CD4-positive, alpha-beta T cell treated with Interleukin-21 for 1 hour (primary cell): ENCODE measurements at places on chromosomes 11 and 22.

- no peak for DNase-seq
Observed at GRCh38 chr11:82995235-82995634, 76.5 kb downstream of the RAB30 start.

DNA sequence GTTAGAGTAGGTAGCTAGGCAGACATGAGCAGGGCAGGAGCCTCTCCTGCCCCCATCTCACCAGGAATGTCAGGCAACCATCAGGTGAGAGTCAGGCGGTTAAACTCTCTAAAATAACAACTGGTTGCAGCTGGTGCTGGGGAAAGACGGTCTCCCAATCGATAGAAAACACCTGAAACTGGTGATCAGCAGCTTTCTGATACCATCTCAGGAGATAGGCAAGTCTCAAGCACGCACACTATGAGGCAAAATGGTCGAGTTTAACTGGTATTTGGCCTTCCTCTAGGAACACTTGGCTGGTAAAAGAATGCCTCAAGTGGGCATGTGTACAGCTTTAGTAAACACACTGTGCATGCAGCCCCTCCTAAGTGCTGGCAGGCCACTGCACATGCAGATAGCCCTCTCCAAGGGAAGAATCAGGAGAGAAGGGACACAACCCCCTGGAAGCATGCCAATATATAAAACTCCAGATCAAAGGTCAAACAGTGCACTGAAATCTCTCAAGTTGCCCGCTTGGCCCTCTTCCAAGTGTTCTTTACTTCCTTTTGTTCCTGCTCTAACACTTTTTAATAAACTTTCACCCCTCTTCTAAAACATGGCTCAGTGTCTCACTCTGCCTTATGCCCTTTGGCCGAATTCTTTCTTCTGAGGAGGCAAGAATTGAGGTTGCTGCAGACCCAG is 88.7 kb downstream of the USP35 start:
- no peak for DNase-seq

DNA sequence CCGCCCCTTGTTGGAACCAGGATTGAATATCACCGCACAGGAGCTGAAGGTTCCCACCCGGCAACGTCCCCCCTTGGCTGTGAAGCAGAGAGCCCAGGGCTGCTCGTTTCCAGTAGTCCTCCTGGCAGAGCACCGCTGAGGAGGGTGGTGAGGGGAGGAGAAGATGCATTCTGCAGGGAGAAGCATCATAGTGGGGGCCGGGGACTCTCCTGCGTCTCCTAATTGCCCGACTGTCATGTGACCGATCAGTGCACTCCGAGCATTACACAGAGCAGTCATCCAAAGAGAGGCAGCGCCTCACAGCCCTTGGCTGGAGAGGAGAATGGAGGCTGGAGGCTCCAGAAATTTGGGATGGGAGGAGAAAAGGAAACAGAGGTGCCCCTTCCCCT is 85.0 kb upstream of the SEPTIN5 start:
- DNase-seq: no peak

GRCh38 chr11:130510407-130511006 is 62.1 kb downstream of the ADAMTS15 start:
- DNase-seq: no peak

- DNase-seq: no peak
Observed at GRCh38 chr22:23613193-23613972, 18.7 kb downstream of the DRICH1 start.

- no peak for DNase-seq
Observed at GRCh38 chr22:35315141-35315854, 15.6 kb downstream of the TOM1 start.

DNA sequence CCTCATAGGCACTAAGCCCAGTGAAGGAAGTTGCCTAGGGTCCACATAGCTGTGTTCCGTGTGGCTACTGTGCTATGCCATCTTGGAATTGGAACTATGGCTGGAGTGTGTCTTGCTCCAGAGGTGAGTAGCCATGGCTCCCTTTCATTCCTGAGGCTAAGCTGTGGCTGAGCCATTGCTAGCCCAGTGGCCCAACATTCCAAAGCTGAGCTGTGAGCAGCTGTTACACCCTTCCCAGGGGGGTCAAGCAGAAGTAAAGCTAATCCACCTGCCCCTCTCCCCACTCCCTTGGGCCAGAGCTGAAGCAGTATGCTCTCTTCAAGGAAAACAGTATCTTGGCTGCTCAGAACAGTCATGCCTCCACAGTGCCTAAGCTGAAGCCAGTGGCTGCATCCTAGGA is 51.1 kb downstream of the USP35 start:
- DNase-seq: no peak

GRCh38 chr11:73201888-73202780 is 15.9 kb upstream of the P2RY2 start:
- no peak for DNase-seq

DNA sequence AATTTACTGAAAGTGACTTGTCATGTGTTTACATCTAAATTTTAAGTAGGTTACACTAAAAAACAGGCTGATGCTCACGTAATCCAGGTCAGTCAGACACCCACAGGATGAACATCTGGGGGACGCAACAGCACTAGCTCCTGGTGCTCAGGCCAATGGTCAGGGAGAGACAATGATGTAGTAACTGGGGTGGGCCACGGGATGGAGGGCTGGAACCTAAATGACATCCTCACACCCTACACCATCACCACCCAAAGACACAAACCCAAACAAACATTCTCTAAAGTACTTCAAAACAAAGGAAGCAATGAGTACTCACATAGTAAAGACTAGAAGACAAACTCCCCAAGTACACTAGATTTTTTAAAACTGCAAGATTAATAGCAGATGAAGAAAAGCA is 53.5 kb upstream of the SLC25A1 start:
- no peak for DNase-seq

DNA sequence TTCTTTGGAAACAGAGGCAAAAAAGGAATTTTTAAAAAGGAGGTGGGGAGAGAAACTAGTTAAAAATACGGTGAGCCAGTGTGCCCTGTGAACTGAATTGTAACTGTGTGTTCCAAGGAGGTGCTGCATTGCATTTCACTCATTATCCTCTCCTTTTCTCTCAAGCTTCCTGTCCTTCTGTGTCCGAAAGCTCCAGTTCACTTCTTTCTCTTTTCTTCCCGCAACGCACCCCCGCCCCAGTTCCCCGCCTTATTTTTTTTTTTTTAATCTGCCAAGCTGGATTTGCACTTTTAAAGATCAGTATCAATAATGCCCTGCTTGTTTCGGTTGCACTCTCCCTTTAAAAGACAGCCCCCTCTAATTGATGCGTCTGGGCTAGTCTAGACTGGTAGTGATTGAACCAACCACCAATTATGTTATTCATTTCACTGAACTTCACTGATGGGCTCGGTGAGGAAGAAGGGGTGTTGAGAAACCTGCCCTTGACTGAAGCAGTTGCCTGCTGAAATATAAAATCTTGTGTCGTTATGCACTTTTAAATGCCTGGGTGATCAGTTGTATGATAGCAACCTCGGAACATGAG is 18.5 kb downstream of the BLID start:
- DNase-seq: no peak

- DNase-seq: no peak
Observed at GRCh38 chr11:64290352-64291261, 495 bp upstream of the KCNK4 start.

DNA sequence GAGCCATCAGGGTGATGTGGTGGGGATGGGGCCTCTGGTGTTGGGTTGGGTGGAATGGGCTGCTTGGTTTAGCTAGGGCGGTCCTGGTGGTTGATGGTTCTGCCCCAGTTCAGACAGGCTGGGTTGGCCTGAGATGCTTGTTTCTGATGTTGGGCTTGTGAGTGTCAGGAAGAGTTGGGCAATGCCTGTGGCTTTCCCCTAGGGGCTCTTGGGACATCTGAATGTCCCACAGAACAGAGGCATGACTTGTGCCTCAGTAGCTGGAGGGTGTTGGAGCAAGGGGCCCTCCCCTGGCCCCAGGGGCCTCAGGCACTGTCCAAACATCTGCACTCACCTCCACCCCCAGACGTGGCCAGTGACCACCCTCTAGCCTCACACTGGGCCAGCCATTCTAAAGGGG is 14.0 kb upstream of the CTSD start:
- DNase-seq: no peak

GRCh38 chr11:123304828-123305466 is 109.9 kb upstream of the CLMP start:
- DNase-seq: no peak

DNA sequence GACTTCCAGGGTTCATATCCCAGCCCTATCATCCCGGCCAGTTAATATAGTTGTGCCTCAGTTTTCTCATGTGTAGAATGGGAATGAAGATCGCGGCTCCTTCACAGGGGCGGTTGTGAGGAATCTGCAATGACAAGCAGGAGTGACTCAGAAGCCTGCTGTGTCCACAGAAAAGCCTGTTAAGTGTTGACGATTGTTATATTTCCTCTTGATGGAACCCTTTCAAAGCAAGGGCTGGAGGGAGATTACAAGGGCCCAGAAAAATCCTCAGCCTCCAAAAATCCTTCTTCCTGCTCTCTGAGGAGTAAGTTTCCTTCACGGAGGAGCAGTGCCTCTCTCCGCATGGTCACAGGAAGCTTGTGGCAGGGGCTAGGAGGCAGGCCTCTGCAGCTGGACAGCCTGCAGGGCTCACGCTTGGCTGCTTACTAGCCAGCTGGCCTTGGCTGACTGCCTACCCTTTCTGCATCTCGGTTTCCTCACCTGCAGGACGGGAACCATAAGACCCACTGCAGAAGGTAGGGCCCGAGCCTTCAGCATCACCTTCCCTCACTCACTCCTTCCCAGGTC is 63.4 kb downstream of the CACNG2 start:
- no peak for DNase-seq

- DNase-seq: no peak
Observed at GRCh38 chr11:111312076-111312475, 13.7 kb downstream of the POU2AF3 start.

- no peak for DNase-seq
Observed at GRCh38 chr22:19943082-19944026, 1.7 kb upstream of the TXNRD2 start.

- DNase-seq: no peak
Observed at GRCh38 chr22:22358686-22359085, 114.1 kb downstream of the VPREB1 start.

DNA sequence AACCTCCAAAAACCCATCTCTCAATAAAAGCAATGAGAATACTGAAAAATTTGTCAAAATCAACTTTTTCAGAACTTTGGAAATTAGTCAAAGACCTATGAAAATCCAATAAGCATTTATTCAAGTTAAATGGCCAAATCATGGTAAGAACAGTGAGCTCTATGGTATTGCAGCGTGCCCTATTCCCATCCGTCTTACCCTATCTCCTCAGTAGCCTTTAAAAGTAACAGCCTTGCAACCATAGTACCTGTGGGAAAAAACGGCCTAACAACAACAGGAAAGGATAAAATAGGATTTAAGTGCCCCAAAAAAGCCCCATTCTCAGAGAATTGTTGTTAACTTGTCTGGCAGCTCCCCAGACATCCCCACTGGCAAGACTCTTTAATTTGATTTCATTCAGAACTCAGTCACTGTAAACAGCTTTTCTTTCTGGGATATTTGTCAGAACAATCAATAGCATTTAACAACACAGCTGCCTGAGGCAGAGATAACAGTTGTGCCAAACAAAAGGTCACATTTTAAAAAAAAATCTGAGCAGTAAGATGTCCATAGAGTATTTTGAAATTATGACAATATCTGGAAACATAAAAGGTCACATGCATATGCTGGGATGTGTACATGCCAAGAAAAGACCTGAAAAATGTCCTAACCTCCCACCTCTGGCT is 18.8 kb upstream of the MS4A8 start:
- DNase-seq: no peak

DNA sequence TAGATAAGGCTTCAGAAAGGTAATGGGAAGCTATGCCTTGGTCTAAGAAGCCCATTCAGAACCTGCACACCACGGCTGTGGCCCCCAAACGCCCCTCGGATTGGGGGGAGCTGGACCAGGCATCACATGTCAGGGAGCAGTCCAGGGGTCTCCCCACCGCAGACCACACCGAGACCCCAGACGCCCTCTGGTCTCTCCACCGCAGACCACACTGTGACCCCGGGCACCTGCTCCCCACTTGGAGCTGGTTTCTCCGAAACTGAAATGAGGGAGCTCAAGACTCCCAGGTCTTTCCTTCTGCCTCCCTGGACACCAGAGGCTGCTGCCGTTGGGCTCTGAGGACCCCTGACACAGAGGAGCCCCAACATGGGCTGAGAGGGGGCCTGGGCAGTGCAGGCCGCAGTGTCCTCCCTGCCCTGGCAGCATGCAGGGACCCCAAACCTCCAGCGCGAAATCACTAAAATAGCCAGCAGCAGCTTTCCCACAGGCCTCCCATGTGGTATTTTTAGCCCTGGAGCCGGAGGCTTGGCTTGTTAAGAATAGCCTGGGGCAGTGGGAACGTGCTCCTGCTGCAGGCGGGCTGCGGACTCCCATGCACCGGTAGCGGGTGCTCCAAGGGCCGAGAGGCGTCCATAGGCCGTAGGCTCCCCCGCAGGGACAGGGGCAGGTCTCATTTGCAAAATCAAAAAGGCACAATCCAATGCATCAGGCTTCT is 7.7 kb downstream of the LINC01488 start:
- DNase-seq: no peak

DNA sequence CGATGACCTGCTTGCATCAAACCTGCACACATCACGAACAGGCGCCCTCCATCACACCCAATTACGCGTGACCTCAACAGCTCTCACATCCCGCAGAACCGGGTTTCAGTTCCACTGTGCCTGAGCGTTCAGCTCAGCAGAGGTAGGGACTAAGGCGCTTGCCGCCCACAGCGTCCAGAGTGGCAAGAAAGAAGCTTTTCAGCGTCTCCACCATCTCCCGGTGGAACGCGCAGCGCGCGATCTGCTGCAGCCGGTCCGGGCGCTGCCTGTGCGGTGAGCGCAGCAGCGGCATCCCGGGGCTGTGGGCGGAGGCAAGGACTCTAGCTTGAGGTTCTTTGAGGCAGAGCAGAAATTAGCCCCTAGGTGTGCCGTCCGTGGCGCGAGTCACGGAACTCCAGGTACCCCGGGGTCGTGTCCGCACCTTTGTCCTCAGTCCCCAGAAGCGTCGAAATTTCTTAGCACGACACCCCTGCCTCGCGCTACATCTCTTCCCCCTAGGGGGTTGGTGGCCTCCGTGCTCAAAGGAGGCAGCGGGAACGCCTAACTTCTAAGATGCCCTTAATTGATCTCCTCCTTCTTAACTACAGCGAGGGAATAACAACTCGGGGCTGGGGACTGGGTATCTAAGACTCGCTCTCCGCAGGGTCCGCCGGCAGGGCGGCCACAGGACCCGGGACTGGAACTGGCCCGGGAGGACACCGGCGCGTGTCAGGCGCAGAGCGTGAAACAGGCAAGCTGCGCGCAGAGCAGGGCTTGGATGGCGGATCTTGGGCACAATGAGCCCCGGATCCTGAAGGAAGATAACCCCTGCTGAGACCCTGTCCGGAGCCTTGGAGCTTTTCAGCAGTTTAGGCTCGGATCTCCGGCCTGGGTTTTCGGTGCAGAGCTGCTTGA is 1.7 kb upstream of the CALCA start:
- peak; percentile 9 for DNase-seq
